ENCODE measurements at places on chromosomes 5 and 9. TPM values are rescaled to one million over a fixed set of nuclear protein-coding genes. Genes with fewer than 3 reads are reported as not detected.

GNA14 gene
- 29.2 TPM for total RNA-seq

GRCh38 chr5:89253666-89254352, 370.8 kb upstream of the MEF2C start:
- no peaks in the 10 kb centered on the region for H3K36me3 ChIP-seq
- H3K4me1 ChIP-seq, result no peaks in the 10 kb centered on the region
- no peak overlapping the region for H3K27ac ChIP-seq
- no peak for DNase-seq
- H3K27me3 ChIP-seq, result no peaks in the 10 kb centered on the region

DNA sequence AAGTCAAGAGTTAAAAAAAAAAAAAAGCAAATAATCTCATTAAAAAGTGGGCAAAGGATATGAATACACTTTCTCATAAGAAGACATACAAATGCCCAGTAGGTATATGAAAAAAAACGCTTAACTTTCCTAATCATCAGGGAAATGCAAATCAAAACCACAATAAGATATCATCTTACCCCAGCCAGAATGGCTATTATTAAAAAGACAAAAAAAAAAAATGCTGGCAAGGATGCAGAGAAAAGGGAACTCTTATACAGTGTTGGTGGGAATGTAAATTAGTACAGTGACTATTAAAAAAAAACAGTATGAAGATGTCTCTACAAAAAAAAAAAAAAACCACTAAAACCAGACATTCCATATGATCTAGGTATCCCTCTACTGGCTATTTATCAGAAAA, 79.4 kb downstream of the LPAR1 start:
- no peak for DNase-seq
- H3K4me1 ChIP-seq, result no peaks in the 10 kb centered on the region
- no peak overlapping the region for H3K4me3 ChIP-seq
- H3K27ac ChIP-seq, result no peak overlapping the region
- no peaks in the 10 kb centered on the region for H3K27me3 ChIP-seq

DNA sequence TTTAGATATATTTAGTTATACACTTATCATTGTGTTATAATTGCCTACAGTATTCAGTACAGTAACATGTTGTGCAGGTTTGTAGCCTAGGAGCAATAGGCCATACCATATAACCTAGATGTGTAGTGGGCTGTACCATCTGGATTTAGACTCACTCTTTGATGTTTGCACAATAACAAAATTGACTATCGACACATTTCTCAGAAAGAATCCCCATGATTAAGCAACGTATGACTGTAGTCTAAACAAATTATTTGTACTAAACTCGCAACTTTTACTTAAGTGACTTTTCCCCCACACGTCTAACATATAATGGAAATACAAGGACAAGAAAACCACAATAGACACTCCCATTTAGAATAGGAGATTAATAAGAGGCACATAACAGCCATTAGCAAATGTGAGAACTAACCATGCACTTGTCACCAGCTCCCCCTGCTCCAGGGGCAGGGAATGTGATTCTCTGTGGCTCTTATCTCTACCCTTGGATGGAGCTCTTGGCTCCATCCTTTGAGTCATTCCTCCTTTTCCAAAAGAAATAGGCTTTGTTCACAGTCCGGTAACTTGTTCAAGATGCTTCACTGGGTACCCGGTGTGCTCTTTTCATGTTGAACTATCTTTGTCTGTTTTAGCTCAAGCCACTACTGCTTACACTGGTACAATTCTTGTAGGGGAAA, 8.7 kb upstream of the B4GALT1 start:
- DNase-seq, result no peak
- no peak overlapping the region for H3K4me3 ChIP-seq
- no peaks in the 10 kb centered on the region for H3K36me3 ChIP-seq
- H3K27ac ChIP-seq, result no peak overlapping the region
- no peaks in the 10 kb centered on the region for H3K27me3 ChIP-seq
- H3K4me1 ChIP-seq, result no peaks in the 10 kb centered on the region

DNA sequence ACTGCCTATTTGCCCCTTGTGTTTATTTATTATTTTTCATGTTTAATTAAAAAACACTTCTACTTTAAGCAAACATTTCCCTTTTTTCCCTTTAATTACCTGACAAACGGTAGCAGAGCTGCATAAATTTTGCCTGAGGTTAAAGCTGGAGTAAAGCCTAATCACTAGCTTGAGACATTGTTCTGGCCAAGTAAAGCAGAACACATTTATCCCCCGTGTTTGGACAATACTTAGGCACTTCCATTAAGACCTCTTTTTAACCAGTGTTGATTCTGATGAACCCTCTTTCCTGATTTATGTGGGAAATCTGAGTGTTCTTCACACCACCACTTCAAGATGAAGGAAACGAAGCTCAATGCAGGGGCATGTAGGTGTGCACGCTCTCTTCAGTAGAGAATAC, 54.5 kb downstream of the BNC2 start:
- H3K27me3 ChIP-seq, result no peaks in the 10 kb centered on the region
- peaks cover 67% of the 10 kb centered on the region for H3K4me1 ChIP-seq
- H3K4me3 ChIP-seq, result no peak overlapping the region
- no peaks in the 10 kb centered on the region for H3K36me3 ChIP-seq
- DNase-seq, result no peak

- DNase-seq, result no peak
- H3K4me1 ChIP-seq, result peaks cover 22% of the 10 kb centered on the region
- H3K4me3 ChIP-seq, result no peak overlapping the region
- H3K27ac ChIP-seq, result no peak overlapping the region
- no peaks in the 10 kb centered on the region for H3K27me3 ChIP-seq
Measured at GRCh38 chr9:121999556-121999955, 93.6 kb downstream of the TTLL11 start.

GRCh38 chr5:163540696-163541095, 35.3 kb downstream of the MAT2B start:
- no peaks in the 10 kb centered on the region for H3K27me3 ChIP-seq
- H3K27ac ChIP-seq, result no peak overlapping the region
- H3K4me3 ChIP-seq, result no peak overlapping the region
- H3K4me1 ChIP-seq, result no peaks in the 10 kb centered on the region
- H3K36me3 ChIP-seq, result no peaks in the 10 kb centered on the region

FOXI1 gene
- total RNA-seq, result not detected

DNA sequence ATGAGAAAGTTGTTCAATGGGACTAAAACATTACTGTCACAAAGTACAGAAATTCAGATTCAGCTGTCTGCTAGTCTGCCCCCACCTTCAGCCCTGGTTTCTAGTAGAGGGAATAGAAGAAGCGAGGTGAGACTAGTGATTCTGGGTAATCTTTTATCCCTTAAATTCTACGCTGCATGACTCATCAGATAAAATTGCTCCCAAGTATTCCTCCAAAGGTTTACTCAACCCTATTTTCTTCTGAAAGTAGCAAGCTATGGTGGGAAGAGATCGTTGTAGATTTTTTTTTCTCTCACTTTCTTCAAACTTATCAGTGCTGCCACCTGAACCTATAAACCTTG, 318.9 kb upstream of the RIOK2 start:
- no peak overlapping the region for H3K27ac ChIP-seq
- H3K4me3 ChIP-seq, result no peak overlapping the region
- no peaks in the 10 kb centered on the region for H3K36me3 ChIP-seq
- no peak for DNase-seq
- no peaks in the 10 kb centered on the region for H3K27me3 ChIP-seq
- H3K4me1 ChIP-seq, result no peaks in the 10 kb centered on the region

GRCh38 chr5:126481243-126481642, 58.0 kb downstream of the GRAMD2B start:
- peaks cover 30% of the 10 kb centered on the region for H3K36me3 ChIP-seq
- no peak overlapping the region for H3K4me3 ChIP-seq
- no peaks in the 10 kb centered on the region for H3K4me1 ChIP-seq

SURF2 gene
- 10.2 TPM for total RNA-seq

SLCO6A1 gene
- not detected for total RNA-seq
